ENCODE measurements at places on chromosomes 1 and 21. TPM values are rescaled to one million over a fixed set of nuclear protein-coding genes. Genes with fewer than 3 reads are reported as not detected.

The TRNAU1AP gene
- total RNA-seq, result 46.2 TPM

The POU3F1 gene
- not detected for total RNA-seq

The GBP7 gene
- total RNA-seq, result not detected

The CSF3R gene
- not detected for total RNA-seq

The LRRIQ3 gene
- 1.1 TPM for total RNA-seq

The TRAPPC3 gene
- total RNA-seq, result 93.4 TPM

The RNU1-3 gene
- total RNA-seq, result 2,019 TPM

The S100A9 gene
- not detected for total RNA-seq

The HSPA6 gene
- total RNA-seq, result not detected

The KRTAP12-2 gene
- total RNA-seq, result not detected

Data from endothelial cell of umbilical vein (primary cell).